Right ventricle myocardium inferior (tissue), 1 donor: ENCODE measurements at places on chromosomes 13 and 19.

DNA sequence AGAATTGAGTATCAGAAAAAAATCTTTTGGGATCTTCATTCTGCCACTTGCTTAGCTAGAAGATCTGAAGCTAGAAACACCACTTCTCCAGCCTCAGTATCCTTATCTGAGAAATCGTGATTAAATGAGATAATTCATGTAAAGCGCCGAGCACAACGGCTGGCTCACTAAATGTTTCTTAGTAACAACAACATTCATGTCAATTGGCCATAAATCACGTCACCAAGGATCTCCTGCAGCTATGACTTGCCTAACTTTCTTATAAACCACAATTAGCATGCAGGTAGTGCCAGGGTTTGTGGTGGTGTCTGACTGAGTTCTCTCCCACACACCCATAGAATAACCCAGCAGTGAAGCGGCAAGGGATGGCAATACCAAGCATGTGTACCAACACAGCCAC lies 501.3 kb downstream of the EFNB2 start:
- no peak for DNase-seq

- DNase-seq, result peak; percentile 91
Observed at GRCh38 chr19:10230861-10231611, at the start of gene S1PR2. TSS of gene S1PR2 (minus strand) at chr19:10231331. CDS start at chr19:10224905, 6,426 bp downstream.

GRCh38 chr13:112889351-112890290 lies 79.4 kb upstream of the MCF2L start:
- DNase-seq, result no peak

- DNase-seq, result peak; percentile 90
Observed at GRCh38 chr19:4061178-4061682, 5.5 kb downstream of the ZBTB7A start.
